ENCODE measurements at places on chromosomes 7 and 10. TPM values are rescaled to one million over a fixed set of nuclear protein-coding genes. Genes with fewer than 3 reads are reported as not detected.

Gene AASS
- 15.9 TPM for total RNA-seq

GRCh38 chr7:139830292-139830691 is 1.2 kb downstream of the TBXAS1 start:
- no peak for DNase-seq

GRCh38 chr7:4692055-4692454 is 10.0 kb downstream of the FOXK1 start:
- no peak for DNase-seq

DNA sequence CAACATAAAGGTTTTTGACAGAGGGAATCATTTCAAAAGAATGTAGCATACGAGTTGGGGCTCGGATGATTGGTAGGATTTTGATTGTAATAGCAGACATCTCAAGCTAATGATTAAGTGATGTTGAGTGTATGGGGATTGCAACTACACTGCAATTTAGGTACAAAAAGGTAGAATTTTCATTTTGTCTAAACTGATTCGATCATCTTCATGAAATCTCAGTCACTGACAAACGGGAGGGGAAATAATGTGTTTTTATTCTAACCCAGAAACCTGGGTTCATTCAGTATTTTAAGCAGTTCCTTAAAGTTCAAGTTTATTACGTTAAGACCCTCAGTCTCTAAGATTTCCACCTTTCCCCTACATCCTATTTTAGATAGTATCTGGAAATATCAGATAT is 3.9 kb upstream of the PHYHIPL start:
- DNase-seq: no peak

GRCh38 chr7:73844848-73845460 is 2.6 kb upstream of the METTL27 start:
- no peak for DNase-seq

DNA sequence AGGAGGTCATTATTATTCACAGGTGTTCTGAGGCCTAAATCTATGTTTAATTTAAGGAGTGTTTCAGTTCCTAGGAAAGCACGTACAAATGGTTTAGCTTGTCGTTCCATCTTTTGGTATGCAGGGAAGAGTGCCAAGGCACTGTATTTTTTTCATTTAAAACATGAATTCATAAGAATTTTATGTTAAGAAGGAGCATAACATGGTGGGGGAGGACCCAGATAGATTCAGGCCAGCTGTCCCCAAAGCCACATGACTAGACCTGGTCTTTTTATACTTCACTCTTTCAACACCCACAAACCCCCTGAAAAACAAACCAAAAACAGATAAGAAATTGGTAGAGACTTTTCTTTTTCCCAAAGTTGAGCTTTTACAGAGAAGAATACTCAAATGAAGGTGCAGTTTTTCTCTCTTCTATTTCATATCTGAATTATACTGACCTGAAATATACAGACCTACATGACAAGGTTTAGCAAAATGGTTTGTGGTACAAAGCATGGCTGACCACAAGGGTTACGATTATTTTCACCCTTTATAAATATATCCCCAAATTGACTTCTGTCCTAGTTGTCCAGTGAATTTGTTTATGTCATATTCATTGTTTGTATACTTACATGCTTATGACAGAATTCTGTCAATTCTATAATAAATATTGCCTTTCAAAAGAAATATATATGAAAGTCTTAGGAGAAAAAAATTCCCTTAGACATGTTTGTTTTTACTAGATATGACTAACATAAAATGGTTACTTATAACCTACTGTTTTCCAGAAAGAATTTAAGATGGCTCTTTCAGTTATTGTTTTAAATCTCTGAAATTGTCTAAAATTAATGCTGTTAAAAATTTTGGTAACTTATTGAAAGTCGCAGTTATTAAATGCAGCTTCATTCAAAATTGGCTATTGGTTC is 71.3 kb downstream of the AP3M1 start:
- DNase-seq: no peak

Gene TNS3
- total RNA-seq: 11.8 TPM

Gene MAGI2
- total RNA-seq: 0.26 TPM

DNA sequence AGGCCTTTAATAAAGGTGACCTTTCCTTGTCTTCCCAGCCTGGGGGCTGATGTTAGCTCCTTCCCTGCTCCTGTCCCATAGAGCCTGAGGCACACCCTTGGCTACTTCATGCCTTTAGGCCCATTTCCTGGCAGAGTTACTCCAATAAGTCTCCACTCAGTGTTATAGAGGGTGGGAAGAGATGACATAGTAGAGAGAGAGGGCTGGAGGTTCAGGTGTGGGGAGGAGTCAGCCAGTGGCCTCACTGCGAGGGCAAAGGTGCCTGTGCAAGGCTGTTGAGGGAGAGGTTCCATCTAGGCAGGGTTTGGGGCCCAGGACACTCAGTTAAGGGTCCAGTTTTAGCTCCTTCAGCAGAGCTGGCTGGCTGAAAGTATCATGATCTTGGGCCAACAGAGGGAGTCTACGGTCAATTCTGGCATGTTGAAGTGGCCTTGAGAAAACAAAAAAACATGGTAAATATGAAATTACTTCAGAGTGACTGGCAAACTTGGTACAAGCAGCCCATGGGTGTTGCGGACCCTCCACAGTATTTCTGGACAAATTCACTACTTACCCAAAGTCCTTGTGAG is 67.9 kb downstream of the ZNF783 start:
- DNase-seq: no peak

- DNase-seq: no peak
Observed at GRCh38 chr7:90844421-90844820, 248.3 kb downstream of the CDK14 start.

Gene PRPS1L1
- total RNA-seq: not detected

Gene INPP5A
- total RNA-seq: 22.3 TPM

Gene INHBA
- total RNA-seq: 0.51 TPM

Gene WDR86
- total RNA-seq: not detected

GRCh38 chr7:2546776-2547586 is 8.3 kb downstream of the BRAT1 start:
- DNase-seq: no peak

DNA sequence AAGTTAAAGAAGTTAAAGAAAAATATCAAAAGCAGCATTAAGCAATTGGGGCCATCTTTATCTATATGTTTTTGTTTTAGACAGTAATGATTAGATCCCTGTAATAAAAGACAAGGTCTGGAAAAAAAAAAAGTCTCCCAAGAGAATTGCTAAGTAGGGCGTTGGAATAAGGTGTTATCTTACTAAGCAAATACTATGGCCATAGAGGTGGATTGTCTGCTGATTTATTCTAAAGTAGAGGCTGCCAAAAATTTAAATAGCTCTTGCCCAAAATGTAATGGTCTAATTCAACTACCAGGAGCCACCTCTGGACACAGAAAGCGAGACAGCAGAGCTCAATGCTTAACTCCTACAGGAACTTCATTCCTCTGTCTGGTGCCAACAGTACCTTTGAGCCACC is 71.6 kb downstream of the HERPUD2 start:
- no peak for DNase-seq

GRCh38 chr7:103811997-103812396 is 177.5 kb downstream of the RELN start:
- no peak for DNase-seq

GRCh38 chr10:103766751-103767505 is 88.4 kb downstream of the SH3PXD2A start:
- DNase-seq: no peak

- DNase-seq: no peak
Observed at GRCh38 chr10:29254123-29255046, 34.5 kb upstream of the LYZL1 start.

DNA sequence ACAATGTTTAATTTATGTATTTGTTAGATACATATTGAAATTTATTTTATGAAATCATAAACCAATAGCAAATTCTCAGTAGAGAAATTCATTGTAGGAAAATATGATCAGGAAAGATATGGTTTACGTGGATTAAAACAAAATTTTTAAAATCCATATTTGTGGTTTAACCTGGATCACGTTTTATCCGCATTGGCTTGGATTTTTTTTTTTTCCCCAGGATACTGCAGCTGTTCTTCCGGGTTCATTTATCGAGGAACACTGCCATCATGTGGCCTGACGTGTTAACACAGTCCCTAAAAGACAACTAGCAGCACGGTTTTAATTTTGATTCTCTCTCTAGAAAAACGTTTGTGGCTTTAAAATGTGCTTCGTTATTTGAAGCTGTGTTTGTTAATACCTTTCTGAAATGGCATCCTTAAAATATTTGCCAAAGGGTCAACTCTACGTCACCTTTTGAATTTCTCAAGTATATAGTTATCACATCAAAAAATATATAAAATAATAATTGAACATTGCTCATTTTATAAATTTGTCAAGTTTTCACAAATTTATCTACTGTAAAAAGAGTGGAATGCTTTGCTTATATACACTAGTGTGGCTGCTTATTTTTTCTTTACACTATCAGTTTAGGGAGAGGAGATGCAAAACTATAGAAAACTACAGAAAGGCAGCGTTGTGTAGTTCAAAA is 8.7 kb upstream of the ASB4 start:
- DNase-seq: peak; percentile 79

- DNase-seq: no peak
Observed at GRCh38 chr7:106278695-106279094, 6.1 kb downstream of the NAMPT start.

Gene TEX36
- total RNA-seq: not detected

DNA sequence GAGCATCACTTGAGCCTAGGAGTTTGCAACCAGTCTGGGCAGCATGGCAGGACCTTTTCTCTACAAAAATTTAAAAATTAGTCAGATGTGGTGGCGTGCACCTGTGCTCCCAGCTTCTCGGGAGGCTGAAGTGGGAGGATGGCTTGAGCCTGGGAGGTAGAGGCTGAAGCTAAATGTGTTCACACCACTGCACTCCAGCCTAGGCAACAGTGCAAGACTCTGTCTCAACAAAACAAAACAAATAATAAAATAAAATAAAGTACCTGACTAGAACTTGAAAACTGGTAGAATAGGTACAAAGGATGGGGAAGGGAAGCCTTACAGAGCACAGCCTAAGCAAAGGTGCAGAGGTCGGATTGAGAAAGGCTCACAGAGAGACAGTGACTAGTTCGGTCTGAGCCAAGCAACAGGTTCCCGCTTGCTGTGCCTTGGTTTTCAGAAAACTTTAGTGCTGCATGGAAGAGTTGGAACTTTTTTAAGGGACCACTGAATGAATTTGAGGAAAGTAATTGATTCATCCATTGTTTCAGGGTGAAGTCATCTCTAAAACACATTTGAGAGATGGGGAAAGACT is 100.1 kb upstream of the STK17A start:
- DNase-seq: no peak

DNA sequence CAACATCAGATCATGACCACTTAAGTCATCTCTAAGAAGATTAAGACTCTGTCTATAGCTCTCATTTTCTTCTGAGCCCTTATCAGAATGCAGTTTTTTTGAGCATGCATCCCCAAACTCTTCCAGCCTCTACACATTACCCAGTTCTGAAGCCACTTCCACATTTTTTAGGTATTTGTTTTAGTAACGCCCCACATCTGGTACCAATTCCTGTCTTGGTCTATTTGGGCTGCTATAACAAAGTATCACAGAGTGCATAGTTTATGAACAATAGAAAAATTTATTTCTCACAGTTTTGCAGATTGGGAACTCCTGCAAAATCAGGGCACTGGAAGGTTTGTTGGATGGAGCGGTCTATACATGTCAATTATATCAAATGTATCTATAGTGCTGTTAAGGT is 107.7 kb upstream of the KCND2 start:
- DNase-seq: no peak

Gene TDRD1
- not detected for total RNA-seq

Gene SLC39A12
- under 0.01 TPM for total RNA-seq

Gene PLAU
- total RNA-seq: 11.8 TPM

DNA sequence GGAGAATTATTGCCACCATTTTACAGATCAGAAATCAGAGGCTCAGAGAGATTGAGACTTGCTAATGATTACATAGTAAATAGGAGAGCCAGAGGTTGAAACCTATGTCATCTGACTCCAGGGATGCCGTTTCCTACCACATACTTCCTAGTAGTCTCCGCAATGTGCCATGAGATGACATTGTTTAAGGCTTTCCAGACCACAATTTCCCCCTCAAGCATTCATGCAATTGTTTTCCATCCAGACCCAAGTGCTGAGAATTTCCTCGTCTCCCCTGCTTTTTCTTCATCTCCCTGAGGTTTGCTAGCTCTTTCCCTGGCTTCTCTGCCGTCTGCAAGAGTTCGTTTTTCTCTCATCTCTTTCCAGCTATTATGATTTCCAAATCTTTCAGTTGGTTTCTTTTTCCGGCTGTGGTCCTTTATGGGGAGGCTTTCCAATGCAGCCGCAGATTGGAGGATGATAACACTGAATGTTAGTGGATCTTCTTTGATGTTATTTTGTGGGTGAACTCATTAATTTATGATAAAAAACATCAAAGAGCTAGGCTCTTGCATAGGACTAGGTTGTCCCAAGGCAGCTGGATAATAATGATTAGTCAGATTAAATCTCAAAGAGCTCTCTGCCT is 6.9 kb upstream of the GOLGA7B start:
- peak; percentile 10 for DNase-seq

GRCh38 chr7:156169474-156170370 is 357.5 kb upstream of the SHH start:
- DNase-seq: no peak

GRCh38 chr10:60303778-60304177 is 85.9 kb downstream of the ANK3 start:
- DNase-seq: no peak

Gene DNAJC9
- total RNA-seq: 30.8 TPM

DNA sequence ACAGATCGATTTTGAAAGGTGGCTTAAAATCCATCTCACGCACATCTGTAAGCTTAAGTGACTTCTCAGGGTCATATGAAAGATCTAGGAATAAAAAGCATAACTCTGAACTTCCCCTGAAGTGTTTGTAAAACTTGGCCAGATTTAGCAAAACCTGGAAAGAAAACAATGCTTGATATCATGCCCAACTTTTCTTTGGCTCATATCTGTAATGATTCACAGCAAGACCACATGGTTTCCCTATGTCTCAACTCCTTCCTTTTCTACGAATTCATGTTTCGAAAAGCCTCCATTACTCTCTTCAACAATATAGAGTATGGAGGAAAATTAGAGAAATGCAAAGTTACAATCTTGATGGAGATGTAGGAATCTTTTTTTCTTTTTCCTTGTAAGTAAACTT is 20.1 kb upstream of the CABCOCO1 start:
- DNase-seq: peak; percentile 86

DNA sequence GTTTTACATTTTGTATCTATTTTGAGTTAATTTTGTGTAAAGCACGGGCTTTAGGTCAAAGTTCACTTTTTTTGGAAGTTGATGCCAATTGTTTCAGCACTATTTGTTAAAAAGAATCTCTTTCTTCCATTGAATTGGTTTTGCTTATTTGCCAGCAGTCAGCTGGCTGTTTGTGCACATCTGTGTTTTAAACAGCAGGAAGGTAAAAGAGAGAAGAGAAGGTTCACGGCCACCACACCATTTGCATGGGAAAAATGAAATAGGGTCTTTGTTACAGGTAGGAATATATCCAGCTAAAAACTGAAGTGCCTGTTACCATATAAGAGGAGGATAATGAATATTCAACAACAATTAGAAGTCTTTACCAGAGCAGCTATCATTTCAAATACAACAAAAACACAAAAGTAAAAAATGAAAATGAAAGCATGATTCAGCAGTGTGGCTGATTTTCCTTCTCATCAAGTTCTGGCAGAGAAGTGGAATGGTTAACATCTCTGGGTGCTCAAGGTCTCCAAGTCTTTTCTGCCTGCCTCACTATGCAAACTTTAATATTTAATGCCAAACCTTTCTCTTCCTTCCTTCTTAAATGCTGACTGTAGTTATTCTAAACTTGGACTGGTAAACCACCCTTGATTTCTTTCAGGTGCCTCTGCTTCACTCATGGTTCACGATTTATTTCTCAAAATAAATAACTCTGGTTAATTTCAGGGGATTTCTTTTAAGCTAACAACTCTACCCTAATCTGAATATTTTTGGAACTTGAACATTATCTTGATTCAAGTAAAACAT is 841.5 kb downstream of the GRM8 start:
- no peak for DNase-seq

- no peak for DNase-seq
Observed at GRCh38 chr10:19412531-19412930, 363.9 kb downstream of the MALRD1 start.

Gene FGL2
- 0.13 TPM for total RNA-seq
